Hypothalamus (tissue), 51 donors: ENCODE measurements at places on chromosomes 7 and 10.

- DNase-seq = no peak
These were observed 4.8 kb upstream of the FAM24B start for GRCh38 chr10:122884166-122884565.

DNA sequence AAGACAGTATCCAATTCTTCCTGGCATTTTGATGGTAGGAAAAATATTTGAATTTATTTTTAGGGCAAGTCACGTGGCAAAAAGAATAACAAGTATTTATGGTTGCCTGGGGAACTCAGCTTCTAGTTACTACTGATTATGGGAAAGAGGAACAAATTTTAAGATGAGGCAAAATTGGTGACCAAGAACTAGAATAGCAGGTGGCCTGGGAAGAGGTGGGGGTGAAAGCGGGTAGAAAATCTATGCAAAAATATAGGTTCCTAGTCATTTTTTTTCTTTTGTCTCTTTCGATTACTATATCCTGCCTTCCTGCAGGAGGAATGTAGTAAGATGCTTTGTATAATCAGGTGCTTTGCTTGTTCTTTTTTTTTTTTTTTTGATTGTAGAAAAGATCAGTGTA is 27.8 kb downstream of the ENTPD1 start:
- no peak for DNase-seq

GRCh38 chr7:21364801-21365271 is 63.0 kb upstream of the SP4 start:
- no peak for DNase-seq

DNA sequence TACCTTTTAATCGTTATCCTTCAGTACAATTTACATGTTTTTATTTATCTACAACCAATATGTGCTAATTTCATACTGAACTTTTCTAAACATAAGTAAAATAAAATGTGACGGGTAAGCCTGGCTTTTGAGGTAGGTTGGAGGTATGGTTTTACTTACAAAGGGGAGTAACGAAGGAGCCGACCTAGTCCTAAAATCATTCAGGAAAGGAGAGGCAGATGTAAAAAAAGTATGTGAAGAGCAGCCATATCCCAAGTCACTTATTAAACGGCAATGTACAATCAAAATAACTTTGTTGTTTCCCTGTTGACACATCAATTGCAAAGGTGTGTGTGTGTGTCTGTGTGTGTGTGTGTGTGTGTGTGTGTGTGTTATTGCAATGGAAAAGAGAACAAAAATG is 351.3 kb downstream of the CRPPA start:
- DNase-seq = no peak

DNA sequence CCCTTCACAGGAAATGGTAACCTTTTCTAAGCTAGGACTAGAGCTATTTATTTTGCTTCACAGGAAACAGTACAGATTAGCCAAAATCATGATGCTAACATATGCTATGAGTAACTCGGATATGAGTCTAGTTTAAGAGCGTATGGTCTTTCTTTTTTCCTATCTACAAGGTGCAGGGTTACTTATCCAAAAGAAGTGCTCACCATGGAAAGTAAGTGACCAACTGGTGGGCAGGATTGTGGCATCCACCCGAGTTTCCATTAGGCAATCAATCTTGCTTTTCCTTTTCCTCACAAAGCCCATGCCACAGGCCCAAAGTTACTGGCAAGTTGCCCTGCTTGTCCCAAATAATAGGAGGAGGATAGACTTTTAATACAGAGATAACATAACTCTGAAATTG is 765.1 kb upstream of the POM121L12 start:
- DNase-seq = no peak

DNA sequence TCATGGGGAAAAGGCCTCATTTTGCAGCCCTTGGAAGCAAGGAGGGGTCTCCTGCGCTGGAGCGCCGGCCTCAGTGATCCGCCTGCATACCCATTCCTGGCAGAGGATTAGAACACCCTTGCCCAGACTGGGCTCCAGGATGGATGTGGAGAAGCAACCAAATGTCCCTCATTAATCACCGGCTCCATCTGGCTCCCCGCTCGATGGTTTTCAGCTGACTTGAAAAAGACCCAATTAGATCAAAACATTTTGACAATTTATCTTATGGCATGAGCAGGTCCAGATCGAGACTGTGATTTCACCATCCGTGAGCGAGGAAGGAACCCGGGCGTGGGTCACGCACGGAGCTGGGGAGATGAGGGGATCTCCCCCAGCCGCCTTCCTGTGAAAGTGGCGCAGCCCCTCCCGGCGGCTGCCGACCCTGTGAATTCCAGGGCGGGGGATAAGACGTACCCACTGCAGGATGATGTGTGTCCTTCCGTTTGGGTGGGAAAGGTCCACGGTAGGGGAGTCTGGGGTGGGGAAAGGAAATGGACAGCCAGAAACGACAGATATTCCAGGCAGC is 141.6 kb downstream of the EMX2 start:
- no peak for DNase-seq

GRCh38 chr10:99998889-99999288 is 10.9 kb downstream of the DNMBP start:
- DNase-seq = no peak

DNA sequence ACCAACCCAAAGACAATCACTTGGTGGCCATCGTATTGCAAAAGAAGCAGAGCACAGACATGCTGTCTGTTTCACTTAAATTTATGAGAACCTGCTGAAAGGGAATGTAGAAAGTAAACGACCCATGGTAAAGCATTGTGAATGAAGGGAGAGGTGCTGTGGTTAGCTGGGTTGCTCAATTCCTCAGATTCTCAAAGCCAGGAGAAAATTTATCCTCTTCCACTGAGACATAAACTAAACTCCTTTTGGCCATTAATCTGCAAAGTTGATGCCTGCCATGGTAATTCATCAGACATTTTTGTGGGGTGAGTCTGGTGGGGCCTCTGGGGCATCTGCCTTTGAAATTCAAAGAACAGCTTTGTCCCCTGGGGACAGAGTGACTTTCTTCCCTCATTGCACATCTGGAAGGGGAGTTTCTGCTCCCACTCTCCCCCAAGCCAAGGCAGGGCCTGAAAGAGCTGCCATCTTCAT is 951.0 kb downstream of the LRMDA start:
- DNase-seq = no peak

- no peak for DNase-seq
These were observed 80.5 kb downstream of the RTKN2 start for GRCh38 chr10:62188021-62188616.

DNA sequence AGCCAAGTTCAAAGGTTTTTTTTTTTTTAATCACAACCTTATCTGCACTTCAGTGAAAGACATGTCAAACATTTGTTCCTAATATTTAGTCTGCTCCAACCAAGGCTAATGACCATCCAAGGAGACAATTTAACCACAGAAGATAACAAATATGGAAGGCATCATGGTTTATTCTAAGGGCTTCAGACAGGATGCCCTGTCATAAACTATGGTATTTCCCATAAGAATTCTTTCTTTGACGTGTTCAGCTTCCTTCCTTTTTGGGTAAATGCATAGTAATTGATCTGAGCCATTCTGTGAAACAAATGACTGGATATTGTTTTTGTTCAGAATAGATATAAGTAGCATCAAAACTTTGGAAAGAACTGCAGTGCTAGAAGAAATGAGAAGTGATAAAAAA is 326.5 kb upstream of the AOAH start:
- no peak for DNase-seq

DNA sequence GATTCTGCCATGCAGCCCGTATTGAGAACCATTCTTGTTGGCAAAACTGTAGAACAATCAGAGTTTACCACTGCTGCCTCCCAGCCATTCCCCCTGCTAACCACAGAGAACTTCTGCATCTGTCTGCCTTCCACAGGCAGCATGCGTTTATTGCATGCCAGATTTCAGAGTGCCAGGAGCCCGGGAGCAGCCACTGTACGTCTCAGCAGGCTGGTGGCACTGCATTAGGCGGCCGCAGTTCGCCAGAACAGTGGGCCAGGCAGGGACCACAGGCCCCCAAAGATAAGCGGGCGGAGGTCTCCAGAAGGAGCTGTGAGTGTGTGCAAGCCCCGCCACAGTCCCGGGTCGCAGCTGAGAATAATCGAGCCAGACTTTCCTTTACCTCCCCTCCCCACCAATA is 31.8 kb downstream of the ZNF467 start:
- no peak for DNase-seq

- DNase-seq = no peak
These were observed 589 bp upstream of the RAPGEF5 start for GRCh38 chr7:22357311-22358175.

DNA sequence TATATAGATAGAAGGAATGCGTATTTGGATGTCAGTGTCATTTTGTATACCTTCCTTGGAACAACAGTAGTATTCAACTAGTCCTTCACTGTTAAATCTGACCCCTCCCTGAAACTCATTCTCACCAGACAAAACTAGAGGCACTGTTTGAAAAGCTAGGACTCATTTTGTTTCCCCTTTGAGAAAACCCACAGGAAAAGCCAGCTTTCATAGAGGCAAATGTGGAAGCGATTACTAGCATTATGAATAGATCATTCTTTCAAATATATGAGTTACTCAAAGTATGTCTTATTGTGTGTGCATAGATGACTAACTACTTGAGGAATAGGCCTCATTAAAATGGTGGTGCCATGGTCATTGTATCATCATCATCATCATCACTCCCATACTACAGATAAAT is 1.9 kb upstream of the ASB15 start:
- no peak for DNase-seq

DNA sequence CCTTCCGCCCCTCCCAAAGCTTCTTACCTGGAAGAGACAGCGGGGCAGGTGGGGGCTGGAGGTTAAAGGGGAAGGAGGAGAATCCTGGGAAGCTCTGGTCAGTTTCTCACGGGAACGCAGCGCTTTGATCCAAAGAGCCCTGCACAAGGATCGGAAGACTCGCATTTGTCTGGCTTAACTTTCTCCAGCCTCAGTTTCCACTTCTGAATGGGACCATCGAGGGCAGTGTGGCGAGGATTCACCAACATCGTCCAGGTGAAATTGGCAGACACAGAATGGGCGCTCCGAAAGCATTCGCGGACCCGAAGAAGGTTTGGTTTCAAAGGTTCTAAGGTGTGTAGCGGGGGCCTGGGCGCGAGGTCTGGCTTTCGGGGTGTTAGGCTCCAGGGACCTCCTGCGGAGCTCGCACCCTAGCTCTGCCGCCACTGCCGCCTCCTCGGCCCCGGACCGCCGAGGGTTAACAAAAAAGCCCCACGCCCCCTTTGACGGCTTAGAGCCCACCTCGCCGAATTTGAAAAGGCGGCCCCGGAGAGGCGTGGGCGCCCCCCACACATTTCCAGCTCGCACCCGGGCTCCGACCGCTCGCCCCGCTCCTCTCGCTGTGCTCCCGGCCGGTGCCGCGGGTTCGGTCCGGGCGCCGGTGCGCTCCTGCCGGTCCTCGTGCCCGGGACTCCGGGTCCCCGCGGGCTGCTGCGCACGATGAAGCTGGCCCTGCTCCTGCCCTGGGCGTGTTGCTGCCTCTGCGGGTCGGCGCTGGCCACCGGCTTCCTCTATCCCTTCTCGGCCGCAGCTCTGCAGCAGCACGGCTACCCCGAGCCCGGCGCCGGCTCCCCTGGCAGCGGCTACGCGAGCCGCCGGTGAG is at the start of gene COL26A1:
COL26A1 (plus strand) TSS at position 542 of the 862 bp plus-strand sequence; CDS start at position 700, 158 bp downstream.
- no peak for DNase-seq

DNA sequence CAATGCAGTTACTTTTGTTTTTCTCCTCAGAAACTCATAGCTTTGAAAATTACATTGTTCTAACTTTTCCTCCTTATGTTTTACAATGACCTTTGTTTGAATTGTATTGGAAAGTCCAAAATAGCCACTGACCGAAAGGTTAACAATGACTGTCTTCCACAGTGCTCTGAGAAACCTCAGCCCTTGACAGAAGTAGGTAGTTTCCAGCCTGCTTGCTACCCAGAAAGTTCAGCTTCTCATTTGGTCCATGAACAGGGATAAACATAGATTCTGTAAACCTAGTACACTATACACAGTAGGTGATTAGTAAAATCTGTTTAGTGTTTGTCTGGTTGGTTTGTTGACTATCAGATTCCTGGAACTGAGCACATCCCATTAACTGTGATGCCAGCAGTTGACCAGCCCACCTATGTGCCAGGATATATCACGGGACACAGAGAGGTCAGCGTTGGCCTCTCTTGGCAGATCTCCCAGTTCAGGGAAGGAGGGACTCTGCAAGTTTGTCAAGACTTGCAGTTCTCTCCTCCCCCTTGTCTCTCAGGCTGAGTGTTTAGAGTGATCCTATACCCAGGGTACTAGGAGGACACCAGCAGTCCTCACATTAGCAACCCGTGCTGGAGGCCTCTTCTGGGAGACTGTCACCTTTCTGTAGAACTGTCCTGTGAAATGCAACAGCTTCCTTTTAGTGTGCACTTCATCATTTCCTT is 297.6 kb downstream of the ARHGAP12 start:
- DNase-seq = no peak

- no peak for DNase-seq
These were observed 20.3 kb upstream of the GIMAP2 start for GRCh38 chr7:150665089-150665748.

GRCh38 chr7:47582764-47583738 is 1.1 kb upstream of the TNS3 start:
- no peak for DNase-seq

DNA sequence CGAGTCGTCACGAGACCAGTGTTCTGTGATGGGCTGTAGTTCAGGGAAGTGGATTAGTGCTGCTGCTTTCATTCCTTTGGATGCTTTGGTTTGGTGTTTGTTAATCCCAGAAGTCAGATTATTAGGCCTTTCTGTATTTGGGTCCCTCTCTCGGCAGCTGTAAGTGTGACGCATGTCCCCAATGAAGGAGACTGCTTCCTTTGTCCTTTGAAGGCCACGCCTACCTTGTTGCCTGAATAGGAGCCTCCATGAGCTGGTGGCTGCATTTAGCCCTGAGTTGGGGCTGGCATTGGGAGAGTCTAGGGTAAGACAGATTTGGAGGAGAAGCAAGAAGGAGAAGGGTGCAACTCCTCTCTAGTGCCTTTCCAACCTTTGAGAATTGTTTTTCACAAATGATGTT is 34.5 kb downstream of the DOCK1 start:
- DNase-seq = peak; percentile 66

DNA sequence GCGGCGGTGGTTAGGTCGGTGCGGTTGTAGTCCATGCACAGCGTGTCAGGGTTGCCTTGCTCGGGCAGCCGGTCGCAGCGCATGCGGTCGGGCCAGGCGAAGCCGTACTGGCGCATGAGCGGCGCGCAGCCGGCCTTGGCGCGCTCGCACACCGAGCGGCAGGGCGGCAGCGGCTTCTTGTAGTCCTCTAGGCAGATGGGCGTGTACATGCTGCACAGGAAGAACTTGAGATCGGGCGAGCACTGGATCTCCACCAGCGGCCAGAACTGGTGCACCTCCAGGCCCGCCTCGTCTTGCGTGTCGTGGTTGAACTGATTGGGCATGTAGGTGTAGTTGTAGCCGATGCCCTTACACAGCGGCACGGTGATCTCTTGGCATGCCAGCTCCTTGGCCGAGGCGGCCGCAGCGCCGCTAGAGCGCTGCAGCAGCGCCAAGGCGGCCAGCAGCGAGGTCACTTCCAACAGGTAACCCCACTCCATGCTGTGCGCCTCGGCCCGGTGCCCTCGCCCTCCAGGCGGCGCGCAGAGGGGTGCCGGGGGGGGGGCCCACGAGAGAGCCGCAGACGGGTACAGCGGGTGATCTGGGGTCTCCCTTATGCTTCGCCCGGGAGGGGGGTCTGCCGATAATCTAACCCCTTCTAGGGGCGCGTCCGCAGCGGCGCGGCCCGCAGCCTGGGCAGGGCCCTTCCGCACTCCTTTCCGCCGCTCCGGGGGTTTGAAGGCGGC is 983 bp downstream of the FZD8 start:
- DNase-seq = no peak
